ENCODE measurements at places on chromosomes 3 and 15.

DNA sequence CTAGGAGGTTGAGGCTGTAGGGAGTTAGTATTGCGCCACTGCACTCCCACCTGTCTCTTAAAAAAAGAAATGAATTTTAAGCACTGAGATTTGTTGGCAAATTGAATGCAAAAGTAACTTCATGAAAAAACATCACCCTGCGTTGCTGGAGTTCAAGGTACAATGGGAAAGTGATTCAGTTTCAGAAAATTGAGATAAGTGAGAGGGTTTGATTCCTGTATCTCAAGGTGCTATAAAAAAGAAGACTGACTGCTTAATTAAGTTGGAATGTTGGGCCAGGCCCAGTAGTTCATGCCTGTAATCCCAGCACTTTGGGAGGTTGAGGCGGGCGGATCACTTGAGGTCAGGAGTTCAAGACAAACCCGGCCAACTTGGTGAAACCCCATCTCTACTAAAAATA is 39.1 kb downstream of the IQGAP1 start:
- no peak for DNase-seq

- no peak for DNase-seq
Measured at GRCh38 chr3:180707896-180708295, 28.6 kb upstream of the CCDC39 start.

GRCh38 chr3:191753196-191753595 is 292.2 kb downstream of the PYDC2 start:
- DNase-seq = no peak

GRCh38 chr3:136990826-136991225 is 33.0 kb downstream of the IL20RB start:
- no peak for DNase-seq

GRCh38 chr15:71054286-71054952 is 60.9 kb upstream of the THSD4 start:
- DNase-seq = no peak

- no peak for DNase-seq
Measured at GRCh38 chr15:75759416-75760130, 46.9 kb upstream of the CSPG4 start.

- no peak for DNase-seq
Measured at GRCh38 chr15:95169541-95170459, 938.4 kb downstream of the MCTP2 start.

DNA sequence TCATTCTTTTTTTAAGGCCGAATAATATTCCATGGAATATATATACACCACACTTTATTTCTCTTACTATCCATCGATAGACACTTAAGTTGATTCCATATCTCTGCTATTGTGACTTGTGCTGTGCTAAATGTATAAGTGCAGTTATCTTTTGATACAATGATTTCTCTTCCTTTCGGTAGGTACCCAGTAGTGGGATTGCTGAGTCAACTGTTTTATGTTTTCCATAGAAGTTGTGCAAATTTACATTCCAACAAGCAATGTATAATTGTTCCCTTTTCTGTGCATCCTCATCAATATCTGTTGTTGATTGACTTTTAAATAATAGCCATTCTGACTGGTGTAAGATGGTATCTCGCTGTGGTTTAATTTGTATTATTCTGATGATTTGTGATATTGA is 81.0 kb downstream of the STXBP5L start:
- DNase-seq = no peak

- no peak for DNase-seq
Measured at GRCh38 chr15:101256757-101257156, 4.9 kb upstream of the CHSY1 start.

- DNase-seq = no peak
Measured at GRCh38 chr3:153244961-153245360, 82.9 kb downstream of the RAP2B start.

- DNase-seq = peak; percentile 59
Measured at GRCh38 chr3:167941234-167941995, 154.3 kb downstream of the GOLIM4 start.

DNA sequence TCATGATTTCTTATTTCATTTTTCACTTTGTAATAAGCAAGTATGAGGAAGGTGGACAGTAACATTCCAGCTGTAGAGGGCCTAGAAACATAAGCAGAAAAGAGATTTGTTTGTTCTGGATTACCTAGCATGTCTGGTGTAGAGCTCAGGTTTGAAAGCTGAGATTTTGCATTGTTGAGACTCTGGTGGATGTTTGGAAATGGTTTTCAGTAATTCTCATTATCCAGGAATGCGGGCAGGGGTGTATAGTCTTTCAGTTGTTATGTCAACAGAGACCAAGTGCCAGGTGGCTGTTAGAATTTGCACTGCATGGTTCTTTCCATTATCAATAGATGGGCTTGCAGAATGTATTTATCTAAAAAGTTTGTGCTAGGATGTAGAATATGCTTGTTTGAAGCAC is 10.9 kb downstream of the GPD1L start:
- DNase-seq = peak; percentile 0

DNA sequence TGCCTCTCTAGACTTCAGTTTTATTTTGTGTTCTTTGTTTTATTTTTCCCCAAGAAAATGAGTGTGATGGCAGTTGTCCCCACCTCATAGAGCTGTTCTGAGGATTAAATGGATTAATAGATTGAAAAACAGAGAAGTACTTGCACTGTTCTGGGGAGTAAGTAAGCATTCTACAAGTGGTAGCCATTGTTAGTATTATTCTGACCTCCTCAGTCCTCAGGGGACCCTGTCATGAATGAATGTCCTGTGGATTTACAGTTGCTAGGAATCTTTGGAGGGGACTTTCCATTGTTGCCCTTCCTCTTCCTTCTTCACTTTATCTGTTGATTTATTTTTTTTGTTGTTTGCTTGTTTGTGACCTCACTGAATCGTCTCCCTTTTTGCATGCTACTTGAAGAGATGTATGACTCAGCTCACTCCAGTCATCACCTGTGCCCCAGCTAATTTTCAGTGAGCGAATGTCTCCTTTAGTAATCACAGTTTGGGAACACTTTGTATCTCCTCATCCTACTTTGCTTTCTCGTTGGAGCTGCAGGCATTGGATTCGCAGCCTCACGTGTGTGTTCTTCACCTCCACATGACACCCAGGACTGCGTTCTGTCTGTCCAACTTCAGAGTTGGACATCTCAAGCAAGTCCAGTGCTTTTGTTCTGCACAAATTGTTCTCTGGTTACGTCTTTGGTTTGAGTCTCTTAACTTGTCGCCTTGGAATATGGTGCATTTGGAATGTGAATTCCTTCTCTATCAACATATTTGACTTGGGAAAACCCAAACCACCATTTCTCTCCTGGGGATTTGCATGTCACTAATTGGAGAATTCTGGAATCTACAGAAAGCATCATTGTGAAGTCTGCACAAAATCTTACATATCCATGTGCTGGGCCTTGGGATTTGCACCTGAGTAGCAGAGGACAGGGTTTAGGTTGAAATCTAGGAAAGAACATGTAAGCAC is 54.5 kb downstream of the LRTM1 start:
- DNase-seq = no peak

GRCh38 chr15:89117790-89118189 is 29.5 kb downstream of the ABHD2 start:
- no peak for DNase-seq

GRCh38 chr15:74264081-74264501 is 28.0 kb downstream of the CCDC33 start:
- no peak for DNase-seq

DNA sequence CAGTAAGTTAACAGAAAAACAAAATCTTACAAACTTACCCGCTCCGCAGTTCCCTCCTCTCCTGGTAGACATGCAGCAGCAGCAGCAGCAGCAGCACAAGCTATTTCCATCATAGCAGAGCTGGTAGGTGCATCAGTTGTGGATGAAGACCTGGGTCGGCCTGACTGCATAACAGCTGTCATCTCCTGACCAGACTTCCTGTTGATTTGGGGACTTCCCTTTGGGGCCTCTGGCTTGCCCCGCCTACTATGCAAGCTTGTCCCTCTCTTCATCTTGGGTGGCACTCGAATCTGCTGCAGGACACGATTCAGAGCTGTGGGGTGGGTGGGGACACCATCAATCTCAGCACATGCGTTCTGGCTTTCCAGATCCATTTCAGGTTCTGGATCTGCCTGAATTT is 65.7 kb downstream of the TMCC1 start:
- DNase-seq = no peak

- DNase-seq = peak; percentile 18
Measured at GRCh38 chr3:64291956-64292355, 66.7 kb upstream of the PRICKLE2 start.

DNA sequence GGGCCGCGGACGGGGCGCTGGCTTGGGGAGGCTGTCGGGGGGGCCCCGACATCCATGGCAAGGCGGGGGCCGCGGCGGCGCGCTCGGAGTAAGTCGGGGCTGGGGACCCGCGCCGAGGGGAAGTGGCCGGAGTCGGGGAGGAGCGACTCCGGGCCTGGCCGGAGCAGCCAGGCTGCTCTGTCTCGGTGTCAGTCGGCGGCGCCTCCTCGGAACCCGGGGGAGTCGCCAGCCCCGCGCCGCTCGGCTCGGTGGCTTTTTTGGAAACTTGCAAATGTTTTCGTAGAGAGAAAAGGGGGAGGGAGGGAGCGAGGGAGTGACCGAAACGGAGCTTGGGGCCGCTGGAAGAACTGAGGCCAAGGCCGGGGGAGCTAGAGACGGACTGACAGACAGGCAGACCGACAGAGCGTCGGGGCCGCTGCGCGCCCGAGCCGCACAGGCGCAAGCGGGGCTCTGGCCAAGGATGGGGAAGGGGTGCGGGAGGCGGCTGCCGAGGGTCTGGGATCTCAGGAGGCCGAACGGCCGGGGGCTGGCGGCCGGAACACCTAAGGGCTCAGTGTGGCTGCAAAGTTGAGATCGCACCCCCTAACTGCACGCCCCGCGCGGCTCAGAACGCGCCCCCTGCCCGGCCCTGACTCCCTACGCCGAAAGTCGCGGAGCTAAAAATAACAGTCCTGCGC is 5.0 kb downstream of the PTH1R start:
- no peak for DNase-seq

DNA sequence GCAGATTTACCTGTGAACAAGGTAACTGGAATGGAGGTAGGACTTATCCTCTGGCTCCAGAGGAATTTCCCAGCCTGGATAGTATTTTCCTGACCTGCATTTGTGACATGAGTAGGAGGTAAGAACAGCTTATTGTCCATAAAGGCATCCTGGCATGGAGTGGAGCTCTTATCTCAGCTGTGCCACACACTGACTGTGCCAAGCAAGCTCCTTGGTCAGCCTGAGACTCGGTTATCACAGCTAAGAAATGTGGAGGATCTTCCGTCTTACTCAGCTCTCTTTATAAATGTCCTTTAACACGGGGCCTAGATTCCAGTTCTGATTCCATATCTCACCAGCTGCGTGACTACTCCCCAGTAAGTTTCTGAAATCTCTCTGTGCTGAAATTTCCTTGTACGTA is 38.9 kb downstream of the SLCO3A1 start:
- no peak for DNase-seq

DNA sequence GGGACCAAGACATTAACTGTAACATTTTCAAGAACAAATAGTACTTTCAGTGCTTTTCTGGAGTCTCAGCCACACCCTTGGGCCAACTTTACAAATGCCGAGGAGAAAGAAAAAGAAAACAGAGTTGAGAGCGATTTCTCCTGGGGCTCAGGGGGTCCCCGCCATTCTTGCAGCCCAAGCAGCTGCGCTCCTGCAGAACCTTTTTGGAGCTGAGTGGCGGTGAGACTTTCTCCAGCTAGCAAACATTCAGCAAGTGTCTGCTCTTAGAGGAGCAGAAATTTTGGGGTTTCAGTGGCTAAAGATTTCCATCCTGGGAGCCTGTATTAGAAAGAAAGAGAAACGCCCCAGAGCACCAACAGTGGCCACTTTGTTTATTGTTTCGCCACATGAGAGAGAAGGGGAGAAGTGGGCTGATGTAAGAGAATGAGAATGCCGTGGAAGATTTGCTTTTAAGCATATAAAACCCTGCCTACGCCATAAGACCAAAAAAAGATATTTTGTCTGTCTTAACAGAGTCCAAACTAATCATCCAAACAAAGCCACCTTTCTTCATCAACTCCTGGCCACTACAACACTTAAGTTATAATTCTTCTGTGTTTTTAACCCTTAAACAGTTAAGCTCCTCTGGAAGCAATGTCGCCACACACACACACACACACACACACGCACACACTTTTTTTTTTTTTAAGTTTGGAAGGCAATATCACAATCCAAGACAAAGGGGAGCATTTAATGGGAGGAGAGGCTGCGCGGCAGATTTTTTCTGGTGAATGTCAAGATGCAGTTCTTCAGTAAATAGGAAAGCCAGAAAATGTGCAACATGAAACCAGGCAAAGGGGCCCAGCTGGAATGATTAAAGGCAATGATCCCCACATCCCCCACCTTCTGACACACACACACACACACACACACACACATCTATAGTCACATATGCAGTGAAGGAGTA is 19.2 kb downstream of the EID1 start:
- peak; percentile 37 for DNase-seq

DNA sequence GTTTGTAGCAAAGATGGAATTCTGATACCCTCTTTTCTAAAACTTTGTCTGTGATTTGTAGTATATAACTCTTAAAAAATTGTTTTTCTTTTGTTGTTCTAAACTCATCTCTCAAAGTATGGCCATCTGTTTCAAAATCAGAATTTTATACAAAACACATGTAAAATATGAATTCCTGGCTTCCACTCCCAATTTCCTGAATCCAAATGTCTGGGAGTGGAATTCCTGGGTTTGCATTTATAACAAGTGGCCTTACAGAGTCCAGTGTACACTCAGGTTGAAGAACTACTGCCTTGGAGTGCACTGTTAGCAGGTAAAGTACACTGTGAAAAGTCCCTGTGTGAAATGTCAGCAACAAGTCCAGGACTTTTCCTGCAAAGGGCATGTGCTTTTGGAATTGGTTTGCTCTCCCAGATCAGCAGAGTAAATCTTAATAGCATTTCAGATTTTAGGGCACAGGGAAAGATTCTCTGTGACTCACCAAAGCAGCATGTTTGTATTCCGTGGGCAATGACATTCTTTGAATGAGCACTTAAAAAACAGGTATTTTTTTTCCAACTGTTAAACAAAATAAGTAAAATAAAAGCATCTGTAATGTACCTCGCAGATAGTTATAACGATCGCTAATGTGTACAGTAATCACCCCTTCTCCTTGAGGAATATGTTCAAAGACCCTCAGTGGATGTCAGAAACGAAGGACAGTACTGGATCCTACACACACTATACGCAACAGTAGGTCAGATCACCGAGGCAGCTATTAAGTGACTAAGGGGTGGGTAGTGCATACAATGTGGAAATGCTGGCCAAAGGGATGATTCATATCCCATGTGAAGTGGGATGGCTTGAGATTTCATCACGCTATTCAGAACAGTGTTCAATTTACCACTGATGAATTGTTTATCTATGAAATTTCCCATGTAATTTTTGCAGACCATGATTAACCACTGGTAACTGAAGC is 2.0 kb upstream of the CLDN16 start:
- DNase-seq = peak; percentile 97

GRCh38 chr3:124772081-124772831 is 42.0 kb downstream of the UMPS start:
- peak; percentile 68 for DNase-seq

GRCh38 chr3:111800926-111801325 is 58.1 kb upstream of the PHLDB2 start:
- no peak for DNase-seq

- DNase-seq = no peak
Measured at GRCh38 chr15:83209333-83209732, 1.7 kb upstream of the HDGFL3 start.

GRCh38 chr3:171373711-171374110 is 86.5 kb downstream of the TNIK start:
- no peak for DNase-seq

GRCh38 chr3:126907557-126907956 is 75.4 kb upstream of the PLXNA1 start:
- DNase-seq = no peak

GRCh38 chr3:49868862-49869466 is 742 bp downstream of the CAMKV start:
- no peak for DNase-seq

- no peak for DNase-seq
Measured at GRCh38 chr3:22495241-22495640, 707.9 kb upstream of the UBE2E2 start.
